ENCODE measurements at places on chromosomes 7 and 10. TPM values are rescaled to one million over a fixed set of nuclear protein-coding genes. Genes with fewer than 3 reads are reported as not detected.

The RTKN2 gene
- total RNA-seq = 8.1 TPM

The UNC5B gene
- not detected for total RNA-seq

- no peak for DNase-seq
These were observed 449.9 kb downstream of the INHBA start for GRCh38 chr7:41252957-41253356.

GRCh38 chr7:100895956-100896731, 456 bp upstream of the ACHE start:
- no peak for DNase-seq

- no peak for DNase-seq
These were observed 666 bp downstream of the SVIL start for GRCh38 chr10:29634105-29634504.
